ENCODE measurements at places on chromosomes 3 and 15. TPM values are rescaled to one million over a fixed set of nuclear protein-coding genes. Genes with fewer than 3 reads are reported as not detected.

DUOXA2 gene
- not detected for total RNA-seq

TLR9 gene
- total RNA-seq: not detected

GAP43 gene
- not detected for total RNA-seq

CEMIP gene
- total RNA-seq: 0.27 TPM

SCN10A gene
- under 0.01 TPM for total RNA-seq

ALDH1A2 gene
- 5.6 TPM for total RNA-seq

CHRD gene
- 0.28 TPM for total RNA-seq

C3orf85 gene
- total RNA-seq: not detected

SAMMSON gene
- not detected for total RNA-seq

SOX14 gene
- total RNA-seq: not detected

USP19 gene
- 34.4 TPM for total RNA-seq

CACNA1D gene
- total RNA-seq: 0.09 TPM

HCLS1 gene
- 65.9 TPM for total RNA-seq

SPTSSB gene
- not detected for total RNA-seq

UBE2E1 gene
- total RNA-seq: 95.9 TPM

ZNF148 gene
- 25.4 TPM for total RNA-seq

DCLK3 gene
- total RNA-seq: not detected

MFSD1 gene
- total RNA-seq: 56.1 TPM

PRRT3 gene
- total RNA-seq: 0.72 TPM

ADIPOQ gene
- total RNA-seq: under 0.01 TPM

TEX9 gene
- total RNA-seq: 1.6 TPM

PIK3R4 gene
- 30.3 TPM for total RNA-seq

TTLL13 gene
- total RNA-seq: under 0.01 TPM

MYO5C gene
- total RNA-seq: 7.0 TPM

CFAP161 gene
- 0.63 TPM for total RNA-seq

PRSS50 gene
- total RNA-seq: not detected

PEAK1 gene
- total RNA-seq: 67.3 TPM

SLC24A5 gene
- not detected for total RNA-seq

FOXB1 gene
- not detected for total RNA-seq

EFCAB12 gene
- not detected for total RNA-seq

ACKR4 gene
- total RNA-seq: 0.18 TPM

LSAMP gene
- total RNA-seq: not detected

LDHAL6B gene
- total RNA-seq: not detected

PEX5L gene
- not detected for total RNA-seq

PLCB2 gene
- total RNA-seq: 2.0 TPM

APH1B gene
- 11.5 TPM for total RNA-seq

PLXNB1 gene
- 22.6 TPM for total RNA-seq

C3orf22 gene
- total RNA-seq: not detected

SLC9C1 gene
- total RNA-seq: 0.09 TPM

LRRC15 gene
- under 0.01 TPM for total RNA-seq

GOLGA8Q gene
- 0.18 TPM for total RNA-seq

ECT2 gene
- total RNA-seq: 29.5 TPM

SERPINI2 gene
- total RNA-seq: not detected

TYRO3 gene
- total RNA-seq: 8.5 TPM

CASR gene
- total RNA-seq: not detected

THAP10 gene
- total RNA-seq: 1.1 TPM

ACSBG1 gene
- not detected for total RNA-seq

CCR3 gene
- not detected for total RNA-seq

CEP19 gene
- 2.4 TPM for total RNA-seq

All from endothelial cell of coronary artery (primary cell).